CD8-positive, alpha-beta memory T cell (primary cell): ENCODE measurements at places on chromosomes 11 and 22. TPM values are rescaled to one million over a fixed set of nuclear protein-coding genes. Genes with fewer than 3 reads are reported as not detected.

TRIM34 gene
- total RNA-seq: 4.1 TPM

DNA sequence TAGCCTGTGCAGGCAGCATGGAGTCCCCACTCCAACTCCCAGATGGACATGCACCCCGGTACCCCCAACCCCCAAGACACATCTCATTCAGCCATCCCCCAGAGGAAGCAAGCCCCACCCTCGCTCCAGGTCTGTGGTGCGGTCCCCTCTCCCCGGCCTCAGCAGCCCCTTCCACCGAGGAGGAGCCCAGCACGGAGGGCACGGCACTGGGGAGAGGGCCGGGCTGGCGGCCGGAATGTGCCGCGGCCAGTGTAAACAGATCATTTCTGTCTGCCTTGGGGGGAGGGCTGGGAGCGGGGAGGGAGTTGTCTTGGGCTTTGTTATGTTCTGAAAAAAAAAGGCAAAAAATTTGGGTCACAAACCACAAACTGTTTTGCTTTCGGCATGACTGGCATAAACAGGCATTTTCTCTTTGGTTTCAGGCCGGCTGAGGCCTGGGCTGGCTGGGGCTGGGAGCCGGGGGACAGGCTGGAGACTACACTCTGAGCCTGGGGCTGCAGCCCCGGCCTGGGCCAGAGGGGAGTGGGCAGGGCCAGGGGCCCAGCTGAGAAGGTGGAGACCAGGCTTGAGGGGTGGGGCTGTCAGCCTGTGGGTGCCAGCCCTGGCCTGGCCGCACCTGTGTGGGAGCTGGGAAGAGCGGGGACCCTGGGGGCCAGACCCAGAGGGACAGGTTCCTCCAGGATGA, 16.8 kb downstream of the IGF2 start:
- DNase-seq: no peak

DNA sequence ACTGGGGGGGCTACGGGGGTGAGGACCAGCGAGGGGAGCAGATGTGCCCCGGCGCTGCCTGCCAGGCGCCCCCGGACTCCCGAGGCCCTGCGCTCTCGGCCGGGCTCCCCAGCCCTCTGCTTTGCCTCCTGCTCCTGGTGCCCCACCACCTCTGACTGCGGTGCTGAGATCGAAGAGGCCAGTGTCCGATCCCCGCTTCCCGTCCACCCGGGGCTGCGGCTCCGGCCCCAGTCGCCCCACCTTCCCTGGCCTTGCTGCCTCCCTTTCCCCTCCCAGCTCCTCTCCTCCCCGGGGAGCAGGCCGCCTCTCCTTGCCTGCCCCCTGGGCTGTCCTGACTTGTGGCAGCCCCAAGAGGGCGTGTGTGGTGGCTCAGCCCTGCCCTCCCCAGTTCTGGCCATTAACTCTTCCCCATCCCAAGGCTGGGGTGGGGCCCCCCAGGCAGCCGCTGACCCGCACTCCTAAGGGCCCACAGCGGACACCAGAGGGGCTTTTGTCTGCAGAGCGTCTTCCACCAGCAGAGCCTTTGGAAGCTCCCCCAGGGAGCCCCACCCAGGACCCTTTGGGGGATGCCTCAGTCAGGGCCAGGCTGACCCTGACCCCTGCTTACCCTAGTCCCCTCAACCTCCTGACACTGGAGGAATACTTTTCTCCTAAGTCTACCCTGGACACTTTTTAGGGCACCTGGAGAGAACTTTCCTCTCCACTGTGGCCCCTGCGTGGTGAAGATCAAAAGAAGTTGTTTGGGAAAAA, 16.6 kb downstream of the RTN4RL2 start:
- DNase-seq: no peak

GRCh38 chr11:20873054-20873453, 203.7 kb downstream of the NELL1 start:
- DNase-seq: no peak

DNA sequence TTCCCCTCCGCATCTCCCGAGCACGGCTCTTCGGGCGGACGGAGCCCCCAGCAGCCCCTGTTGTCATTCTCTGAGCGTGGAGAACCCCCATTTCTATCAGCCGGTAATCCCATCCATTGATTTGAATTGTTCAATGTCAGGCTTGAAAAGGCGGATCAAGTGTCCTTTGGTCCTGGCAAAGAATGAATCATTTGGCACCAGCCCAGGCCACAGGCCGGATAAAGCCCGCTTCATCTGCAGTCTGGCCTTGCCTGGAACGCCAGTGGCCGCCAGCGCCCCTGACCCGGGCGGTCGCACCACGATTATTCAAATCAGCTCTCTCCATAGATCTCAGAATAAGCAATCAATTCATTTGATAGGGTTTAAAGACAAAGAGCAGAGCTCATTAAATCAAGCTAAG, 188.9 kb downstream of the BRD1 start:
- no peak for DNase-seq
